ENCODE measurements at places on chromosomes 3 and 15.

GRCh38 chr3:53833700-53834099, 12.5 kb downstream of the CHDH start:
- no peak for DNase-seq

- no peak for DNase-seq
Measured at GRCh38 chr3:153338487-153338886, 176.5 kb downstream of the RAP2B start.

DNA sequence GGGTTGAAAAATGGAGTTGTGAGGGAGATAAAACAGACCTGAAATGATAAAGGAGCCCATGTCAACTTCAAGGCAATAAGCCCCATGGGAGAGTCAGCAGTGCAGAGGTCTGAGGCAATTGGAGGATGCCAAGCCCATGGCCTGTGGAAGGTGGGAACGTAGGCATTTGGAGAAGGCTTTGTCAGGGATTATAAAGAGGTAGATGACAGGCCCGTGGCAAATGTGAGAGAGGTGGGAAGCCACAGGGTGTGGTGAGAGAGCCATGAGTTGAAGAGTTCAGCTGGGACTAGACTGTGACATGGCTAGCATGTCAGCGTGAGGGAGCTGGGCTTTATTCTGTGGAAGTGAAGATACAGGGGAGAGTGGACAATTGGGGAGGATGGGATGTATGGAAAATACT, 35.4 kb downstream of the MFSD1 start:
- DNase-seq = no peak

DNA sequence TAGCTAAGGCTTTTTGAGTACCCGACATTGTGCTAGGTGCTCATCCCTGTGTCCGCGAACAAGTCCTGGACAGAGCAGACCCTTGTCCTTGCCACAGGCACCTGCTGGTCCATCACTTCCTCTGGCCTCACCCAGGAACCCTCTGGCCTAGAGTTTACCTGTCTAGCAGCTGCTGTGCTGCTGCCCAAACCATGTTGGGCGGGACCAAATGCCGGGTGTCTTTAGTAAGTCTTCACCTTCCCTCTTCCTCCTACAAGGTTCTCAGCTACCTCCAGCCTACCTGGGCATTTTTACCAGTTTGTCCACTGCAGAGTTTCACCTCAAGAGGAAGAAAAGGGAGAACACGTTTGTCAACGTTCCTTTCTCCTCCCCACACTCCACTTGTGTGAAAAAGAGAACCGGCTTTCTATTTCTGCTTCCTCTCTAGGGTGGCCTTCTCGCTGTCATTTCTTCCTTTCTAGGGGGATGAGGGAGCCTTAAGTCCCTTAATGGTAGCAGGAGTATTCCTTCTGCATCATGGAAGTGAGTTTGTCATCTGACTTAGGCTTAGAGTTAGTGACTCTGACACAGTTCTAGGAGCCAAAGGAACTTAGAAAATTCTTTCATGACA, 80.4 kb upstream of the GCNT3 start:
- no peak for DNase-seq

DNA sequence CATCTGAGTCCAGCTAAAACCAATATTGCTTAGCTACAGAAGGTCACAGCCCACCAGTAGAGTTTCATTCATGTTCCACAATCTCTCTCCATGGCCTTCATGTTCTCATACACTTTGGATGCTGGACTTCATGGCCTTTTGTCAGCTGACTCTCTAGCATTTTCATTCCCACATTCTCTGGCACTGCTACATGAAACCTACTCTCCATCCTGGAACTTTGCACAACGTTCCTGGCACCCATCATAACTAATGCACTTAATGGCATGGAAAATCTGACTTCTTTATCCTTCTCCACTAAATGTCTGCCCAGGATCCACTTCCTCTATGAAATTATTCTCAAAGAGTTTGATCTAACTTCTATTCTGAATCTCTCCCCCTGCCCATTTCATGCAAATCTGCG, 56.9 kb downstream of the SLC9A9 start:
- DNase-seq = no peak
